ENCODE measurements at places on chromosomes 12 and 14.

- peak; percentile 27 for DNase-seq
These were observed 39.7 kb downstream of the FMNL3 start for GRCh38 chr12:49667325-49668090.

- no peak for DNase-seq
These were observed 11.8 kb downstream of the HNRNPC start for GRCh38 chr14:21257394-21257909.

DNA sequence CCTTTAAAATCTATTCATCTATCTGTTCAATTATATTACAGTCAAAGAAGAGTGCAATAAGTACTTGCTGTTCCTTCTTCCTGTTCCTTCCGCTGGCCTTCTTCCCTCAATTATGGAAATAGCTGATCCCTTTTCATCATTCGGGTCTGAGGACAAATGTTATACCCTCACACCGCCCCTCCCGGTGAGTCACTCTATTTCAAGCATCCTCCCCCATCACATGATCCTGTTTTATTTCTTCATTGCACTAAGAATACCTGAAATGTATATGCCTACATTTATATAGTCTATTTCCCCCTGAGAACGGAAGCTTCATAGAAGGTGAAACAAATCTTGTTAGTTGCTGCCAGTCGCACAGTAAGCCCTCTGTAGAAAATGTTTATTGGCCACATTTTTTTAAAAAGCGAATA lies 2.5 kb downstream of the SLC38A1 start:
- peak; percentile 32 for DNase-seq

- DNase-seq: no peak
These were observed 83.7 kb downstream of the TNFAIP2 start for GRCh38 chr14:103206836-103207387.

DNA sequence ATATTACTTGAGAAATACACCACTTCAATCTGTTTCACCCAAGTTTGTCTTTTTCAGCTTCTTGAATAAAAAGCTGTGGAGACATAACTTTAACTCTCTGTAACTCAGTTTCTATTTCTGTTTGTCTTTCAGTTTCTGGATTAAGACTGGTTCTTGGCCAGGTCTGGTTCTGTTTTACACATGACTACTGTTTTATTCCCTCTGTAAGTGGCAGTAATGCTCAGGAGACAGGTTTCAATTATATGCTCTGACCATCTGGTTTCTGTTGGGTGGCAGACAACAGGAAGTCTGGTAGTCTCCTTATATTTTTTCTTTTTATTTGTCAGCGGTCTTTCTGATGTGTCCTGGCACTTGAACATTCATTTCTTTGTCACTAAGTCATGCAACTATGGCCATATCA lies 102.9 kb downstream of the RPS29 start:
- no peak for DNase-seq

- no peak for DNase-seq
These were observed 290.2 kb upstream of the NPAS3 start for GRCh38 chr14:32648434-32648833.

DNA sequence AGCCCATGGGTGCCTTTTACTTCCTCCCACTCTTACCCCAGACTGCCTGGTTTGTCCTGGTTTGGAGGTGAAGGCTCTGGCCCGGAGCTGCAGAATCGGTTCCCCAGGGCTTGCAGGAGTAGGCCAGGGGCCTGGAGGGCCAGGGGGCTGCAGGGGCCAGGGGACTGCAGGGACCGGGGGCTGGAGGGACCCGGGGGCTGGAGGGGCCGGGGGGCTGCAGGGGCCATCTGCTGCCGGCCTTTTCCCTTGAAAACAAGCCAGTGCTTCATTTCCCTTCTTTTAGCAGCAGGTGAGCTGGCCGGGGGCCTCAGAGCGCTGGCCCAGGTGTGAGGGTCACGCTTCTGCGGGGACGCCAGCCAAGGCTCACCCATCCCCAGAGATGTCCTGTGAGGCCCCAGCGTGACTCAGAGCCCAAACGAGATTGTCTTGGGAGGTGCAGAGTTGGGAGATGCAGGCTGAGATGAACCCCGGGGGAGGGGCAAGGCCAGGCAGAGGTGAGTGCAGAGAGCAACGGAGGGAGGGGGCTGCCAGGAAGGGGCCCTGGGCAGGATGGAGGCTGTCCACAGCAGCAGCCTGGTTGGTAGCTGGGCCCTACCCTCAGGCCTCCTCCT lies 154.9 kb downstream of the KIF26A start:
- DNase-seq: no peak

DNA sequence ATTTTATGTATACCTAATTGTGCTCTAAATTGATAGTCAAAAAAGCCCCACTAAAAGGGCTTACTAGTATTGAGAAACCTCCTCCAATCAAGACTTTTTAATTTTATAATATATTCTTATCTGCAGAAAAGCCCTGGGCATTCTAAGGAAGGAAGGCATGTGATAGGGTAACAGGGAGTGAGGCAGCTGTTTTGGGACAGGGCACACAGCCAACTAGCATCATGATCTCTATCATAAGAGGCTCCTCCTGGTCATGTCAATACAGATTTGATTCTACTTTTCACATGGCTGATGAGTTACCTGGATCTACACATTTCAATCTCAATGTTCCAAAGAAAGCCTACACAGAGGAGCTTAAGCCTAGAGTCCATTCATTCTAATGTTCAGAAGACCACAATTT lies 9.1 kb downstream of the ADAM20 start:
- DNase-seq: no peak

DNA sequence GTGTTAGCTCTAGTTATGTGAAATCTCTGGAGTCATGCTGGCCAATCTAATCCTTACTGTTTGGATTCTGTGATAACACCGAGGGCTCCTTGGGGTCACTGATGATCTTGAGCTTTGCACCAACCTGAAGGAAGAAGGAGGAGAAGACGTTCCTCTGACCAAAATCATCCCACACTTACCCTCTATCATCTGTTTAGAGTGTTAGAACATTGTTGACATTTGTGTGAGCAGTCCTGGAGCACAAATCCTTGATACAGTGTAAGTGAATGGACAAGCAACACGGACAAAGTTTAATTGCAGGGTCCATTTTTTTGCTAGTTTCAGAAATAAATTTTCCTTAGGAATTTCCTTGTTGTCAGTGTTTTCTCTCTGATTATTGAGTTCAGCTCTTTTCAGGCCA lies 181.7 kb downstream of the AKAP6 start:
- DNase-seq: no peak

GRCh38 chr12:64335886-64336466 lies 54.6 kb downstream of the C12orf56 start:
- no peak for DNase-seq

GRCh38 chr12:57389033-57389432 lies 41.8 kb downstream of the R3HDM2 start:
- DNase-seq: no peak

GRCh38 chr12:13154831-13155230 lies 41.7 kb upstream of the EMP1 start:
- no peak for DNase-seq

DNA sequence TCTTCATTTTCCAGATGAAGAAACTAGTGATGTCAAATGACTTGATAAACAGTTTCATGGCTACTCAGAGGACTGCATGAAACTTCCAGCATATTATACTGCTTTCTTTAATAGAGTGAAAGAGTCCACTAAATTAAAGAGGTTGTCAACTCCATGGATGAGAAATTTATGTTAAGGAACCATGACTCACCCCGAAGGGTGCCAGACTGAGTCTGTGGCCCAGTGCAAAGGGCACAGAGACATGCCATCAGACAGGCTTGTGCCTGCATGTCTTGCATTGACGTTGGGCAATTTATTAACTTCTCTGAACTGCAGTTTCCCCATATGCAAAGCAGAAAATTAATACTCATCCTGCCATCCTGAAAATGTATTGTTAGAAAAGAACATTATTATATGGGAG lies 382.4 kb downstream of the APAF1 start:
- DNase-seq: no peak

DNA sequence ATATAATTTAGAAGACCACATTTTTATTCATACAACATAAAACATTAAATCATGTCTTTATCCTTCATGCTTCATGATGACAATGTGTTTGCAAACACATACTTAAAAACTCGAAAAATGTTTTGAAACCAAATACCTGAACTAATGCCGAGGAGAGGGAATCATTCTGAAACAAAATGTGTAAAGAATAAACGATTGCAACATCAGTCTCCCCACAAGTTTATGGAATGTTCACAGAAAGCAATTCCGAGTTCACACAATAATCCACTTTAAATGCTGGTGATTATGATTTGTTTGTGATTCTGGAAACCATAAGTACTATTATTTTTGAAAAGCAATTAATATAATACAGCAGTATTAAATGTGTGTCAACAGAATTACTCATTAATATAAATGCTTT lies 84.5 kb upstream of the PDZRN4 start:
- no peak for DNase-seq

DNA sequence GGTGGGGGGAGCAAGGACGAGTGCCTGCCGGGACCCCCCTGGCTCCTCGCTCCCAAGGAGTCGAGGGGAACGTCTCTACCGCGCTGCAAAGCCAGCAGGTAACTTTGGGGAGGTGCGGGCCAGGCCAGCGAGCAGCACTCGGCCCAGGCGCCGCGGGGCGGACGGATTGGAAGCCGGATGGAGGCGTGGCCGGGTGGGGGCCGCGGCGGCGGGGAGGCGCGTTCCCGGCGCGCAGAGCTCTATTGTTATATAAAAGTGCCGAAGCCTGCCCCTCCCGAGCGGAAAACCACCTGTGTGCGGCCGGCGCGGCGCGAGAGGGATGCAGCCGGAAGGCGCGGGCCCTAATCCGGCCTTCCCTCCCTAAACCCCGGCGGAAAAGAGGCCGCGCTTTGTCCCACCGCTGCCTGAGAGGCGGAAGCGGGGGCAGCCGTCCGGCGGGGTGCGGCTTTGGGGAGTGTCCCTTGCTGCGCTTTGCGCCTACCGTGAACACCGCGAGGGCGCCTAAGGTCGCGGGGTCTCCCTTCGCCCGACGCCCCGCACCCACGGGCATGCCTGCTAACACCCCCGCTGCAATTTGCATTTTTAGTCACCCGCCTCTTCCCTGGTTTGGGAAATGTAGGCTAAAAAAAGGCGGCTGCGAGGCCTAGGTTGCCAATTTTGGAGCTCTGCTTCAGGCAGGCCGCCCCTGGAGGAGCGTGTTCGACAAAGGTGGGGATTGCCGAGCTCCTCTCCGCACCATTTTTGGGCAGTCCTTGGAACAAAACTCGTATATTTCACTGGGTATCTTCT lies 1.7 kb upstream of the DUSP6 start:
- peak; percentile 84 for DNase-seq

DNA sequence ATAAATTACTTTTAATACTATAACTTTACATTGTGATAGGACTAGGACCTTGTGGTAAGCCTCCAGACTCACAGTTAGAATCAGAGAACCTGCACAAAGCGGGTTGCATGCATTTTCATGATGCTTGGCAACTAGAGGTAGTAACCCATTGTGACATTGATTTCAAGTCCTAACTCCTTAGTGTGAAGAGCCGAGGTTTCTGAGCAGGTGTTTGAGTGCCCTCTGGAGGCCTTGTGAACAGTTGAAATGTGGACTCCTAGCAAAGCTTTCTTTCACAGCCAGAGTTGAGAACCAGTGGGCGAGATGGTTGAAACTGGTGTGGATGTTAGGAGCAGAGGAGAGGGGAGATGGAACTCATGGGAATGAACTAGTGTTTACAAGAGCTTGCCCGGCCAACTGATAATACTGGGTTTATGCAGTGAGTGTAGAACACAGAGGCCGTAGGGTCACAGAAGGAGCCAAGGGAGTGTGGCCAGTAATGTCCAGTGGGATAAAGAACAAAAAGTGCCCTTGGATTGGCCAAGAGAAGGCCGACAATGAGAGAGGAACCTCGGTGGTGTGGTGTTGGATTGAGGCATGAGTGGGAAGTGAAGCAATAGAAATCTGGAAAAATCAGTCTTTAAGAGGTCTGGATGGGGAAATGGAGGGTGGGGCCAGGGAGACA lies 10.9 kb downstream of the ZNF664 start:
- peak; percentile 43 for DNase-seq

- DNase-seq: no peak
These were observed 47.2 kb downstream of the PLCZ1 start for GRCh38 chr12:18690653-18691052.

- DNase-seq: no peak
These were observed 443.3 kb downstream of the ADAMTS20 start for GRCh38 chr12:43108656-43109055.

DNA sequence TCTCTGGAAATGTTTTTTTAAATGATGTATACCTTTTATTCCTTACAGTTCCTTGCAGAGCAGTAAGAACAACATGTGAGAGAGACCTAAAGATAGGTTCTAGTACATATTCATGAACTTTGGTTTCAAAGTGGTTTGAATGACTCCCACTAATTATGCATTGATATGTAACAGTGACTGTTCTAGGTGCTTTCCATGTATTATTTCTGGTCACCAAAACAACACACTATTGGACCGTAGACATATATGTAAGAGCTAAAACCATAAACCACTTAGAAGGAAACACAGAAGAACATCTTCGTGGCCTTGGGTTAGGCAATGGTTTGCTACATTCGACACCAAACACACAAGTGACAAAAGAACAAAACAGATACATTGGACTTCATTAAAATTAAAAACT lies 37.9 kb downstream of the SOX5 start:
- DNase-seq: no peak

GRCh38 chr14:77181603-77182437 lies at the start of gene TMEM63C:
Gene TMEM63C (plus strand): TSS chr14:77181798. CDS start chr14:77218814, 37,016 bp downstream.
- peak; percentile 76 for DNase-seq

- DNase-seq: no peak
These were observed 17.4 kb downstream of the NPC2 start for GRCh38 chr14:74475678-74476077.

GRCh38 chr14:104306450-104307040 lies 168.2 kb downstream of the KIF26A start:
- DNase-seq: no peak

GRCh38 chr12:127107744-127108143 lies 1159.2 kb upstream of the TMEM132C start:
- no peak for DNase-seq

GRCh38 chr12:77591959-77592743 lies 238.5 kb upstream of the NAV3 start:
- no peak for DNase-seq

- no peak for DNase-seq
These were observed 365.6 kb downstream of the DPF3 start for GRCh38 chr14:72528059-72528862.

DNA sequence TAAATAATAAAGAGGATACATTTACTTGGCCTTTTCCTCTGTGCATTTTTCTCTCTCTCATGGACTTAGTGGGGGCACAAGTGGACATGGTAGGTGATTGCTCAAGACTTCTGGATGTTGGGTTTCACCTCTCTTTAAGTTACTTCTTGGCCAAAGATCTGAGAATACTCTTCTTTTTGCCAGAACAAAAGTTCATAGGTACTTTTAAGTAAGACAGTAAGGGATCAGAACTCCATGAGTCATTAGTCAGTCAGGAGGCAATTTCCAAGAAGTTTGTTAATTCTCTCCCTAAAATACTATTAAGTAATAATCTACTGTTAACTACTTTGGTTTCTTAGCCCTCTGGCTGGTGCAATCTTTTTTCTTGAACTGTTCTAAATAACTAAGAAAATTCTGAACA lies 84.2 kb downstream of the GRIP1 start:
- no peak for DNase-seq
